ENCODE measurements at places on chromosomes 5 and 9.

GRCh38 chr9:113215132-113215531 lies 5.9 kb downstream of the FKBP15 start:
- no peak for DNase-seq

GRCh38 chr5:485946-486491 lies 38.2 kb downstream of the SLC9A3 start:
- DNase-seq = no peak

GRCh38 chr5:97009212-97009898 lies 73.5 kb downstream of the LNPEP start:
- no peak for DNase-seq

GRCh38 chr5:56480705-56481427 lies 247.7 kb upstream of the ANKRD55 start:
- DNase-seq = peak; percentile 47

DNA sequence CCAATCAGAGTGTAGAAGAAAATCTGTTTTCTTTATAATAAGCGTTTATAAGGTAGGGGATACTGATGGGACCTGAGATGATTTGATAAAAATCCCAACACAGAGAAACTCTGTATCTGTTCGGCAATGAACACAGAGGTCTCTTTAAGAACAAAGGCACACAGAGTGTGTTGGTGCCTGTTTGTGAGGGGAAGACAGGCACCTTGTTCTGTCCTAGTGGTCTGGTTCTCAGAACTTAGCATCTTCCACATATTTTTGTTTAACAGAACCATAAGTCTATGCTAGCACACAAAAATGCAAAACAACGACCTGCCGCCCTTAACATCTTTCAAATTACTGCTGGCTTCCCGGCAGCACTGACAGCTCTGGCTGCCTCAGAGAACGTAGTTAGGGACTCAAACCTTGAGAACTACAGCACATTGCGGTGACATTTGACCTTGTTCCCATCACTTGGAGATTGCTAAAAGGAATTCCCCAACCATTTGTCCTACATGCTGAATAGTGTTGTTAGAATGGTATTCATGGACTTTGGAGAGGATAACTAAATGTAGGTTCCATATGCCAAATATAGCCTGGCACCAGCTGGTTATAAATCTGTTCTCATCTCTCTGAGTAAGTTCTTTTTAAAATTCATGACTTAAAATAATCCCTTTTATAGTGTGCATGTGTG lies 871.7 kb upstream of the TYRP1 start:
- DNase-seq = no peak

GRCh38 chr5:119878712-119879111 lies 249.4 kb downstream of the FAM170A start:
- no peak for DNase-seq

DNA sequence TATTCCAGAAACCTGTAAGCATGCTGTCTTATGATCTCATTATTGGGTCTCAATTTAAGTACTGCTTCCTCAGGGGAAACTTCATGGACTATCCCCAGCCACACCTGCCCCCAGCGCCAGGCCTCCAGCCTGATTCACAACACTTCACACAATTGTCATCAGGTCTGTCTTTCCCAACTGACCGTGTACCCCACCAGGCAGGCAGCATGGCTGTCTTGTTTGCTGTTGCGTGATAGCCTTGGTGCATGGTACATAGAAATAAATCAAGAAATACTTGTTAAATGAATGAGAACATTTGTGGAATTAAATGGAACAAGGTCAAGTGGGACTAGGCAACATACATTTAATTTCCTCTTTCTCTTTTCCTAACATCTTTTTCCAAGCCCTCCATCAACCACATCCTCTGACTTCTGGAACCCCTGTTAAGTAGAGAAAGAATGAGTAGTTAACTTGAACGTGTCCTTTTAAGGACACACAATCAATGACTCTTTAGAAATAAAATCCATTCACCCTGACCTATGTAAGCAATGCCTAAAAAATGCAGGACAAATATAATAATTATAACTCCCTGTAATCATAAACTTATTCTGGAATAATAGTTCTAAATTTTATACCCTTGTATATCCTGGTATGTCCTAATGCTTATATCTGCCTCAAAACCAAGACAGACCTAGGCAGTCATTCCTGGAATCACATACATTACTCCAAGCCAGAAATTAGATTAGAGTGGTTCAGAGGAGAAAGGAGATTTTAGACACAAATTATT lies 17.2 kb upstream of the THG1L start:
- no peak for DNase-seq

DNA sequence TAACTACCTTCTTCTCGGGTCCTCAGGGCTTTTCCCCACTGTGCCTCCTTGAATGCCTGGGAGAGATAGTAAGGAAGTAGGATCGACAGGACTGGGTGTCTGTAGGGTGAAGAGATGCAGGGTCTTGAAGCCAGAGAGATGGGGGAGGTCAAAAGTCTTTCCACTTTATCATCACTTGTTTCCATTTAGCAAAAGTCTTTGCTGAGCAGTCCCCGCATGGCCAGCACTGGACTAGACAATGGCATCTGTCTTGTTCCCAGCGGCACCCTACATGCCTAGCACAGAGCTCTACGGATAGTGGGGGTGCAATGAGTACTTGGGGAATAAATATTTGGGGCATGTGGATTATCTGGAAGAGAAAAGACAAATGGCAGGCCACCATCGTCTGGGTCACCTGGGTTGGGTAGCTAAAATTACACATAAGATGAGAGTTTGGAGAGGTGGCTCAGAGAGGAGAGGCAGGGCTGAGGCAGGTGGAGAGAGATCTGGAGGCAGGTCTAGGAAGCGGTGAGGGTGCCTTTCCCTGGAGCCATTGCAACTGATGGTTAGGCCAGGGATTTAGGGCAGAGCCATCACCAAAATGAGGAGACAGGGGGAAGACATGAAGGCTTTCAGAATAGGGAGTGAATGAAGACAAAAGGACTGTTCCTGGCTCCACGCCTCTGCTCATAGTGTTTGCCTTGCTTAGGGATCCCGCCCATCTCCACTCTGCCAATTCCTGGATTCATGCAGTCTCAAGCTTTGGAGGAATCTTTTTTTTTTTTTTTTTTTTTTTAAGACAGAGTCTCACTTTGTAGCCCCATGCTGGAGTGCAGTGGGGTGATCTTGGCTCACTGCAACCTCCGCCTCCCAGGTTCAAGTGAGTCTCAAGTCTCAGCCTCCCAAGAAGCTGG lies 250.8 kb upstream of the KLF4 start:
- DNase-seq = no peak

- DNase-seq = no peak
Measured at GRCh38 chr9:98854266-98854665, 46.8 kb downstream of the GALNT12 start.

- DNase-seq = no peak
Measured at GRCh38 chr5:104367978-104368377, 805.4 kb upstream of the NUDT12 start.

DNA sequence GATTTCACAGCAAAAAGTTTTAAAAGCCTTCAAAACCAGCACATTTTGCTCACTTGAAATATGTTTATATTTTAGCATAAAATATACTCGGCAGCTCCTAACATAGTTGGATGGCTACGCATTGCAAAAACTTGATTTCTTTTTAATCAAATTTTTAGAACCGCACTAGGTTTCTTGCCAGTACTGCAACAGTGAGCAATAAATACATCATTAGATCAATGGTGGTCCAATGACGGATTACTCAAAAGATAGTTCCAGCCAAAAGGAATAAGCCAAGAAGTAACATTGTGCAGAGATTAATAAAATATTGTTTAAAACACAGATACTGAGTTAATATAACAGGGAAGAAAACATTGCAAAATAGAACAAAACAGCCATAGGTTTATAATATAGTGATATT lies 5.5 kb downstream of the MARCHF3 start:
- no peak for DNase-seq

DNA sequence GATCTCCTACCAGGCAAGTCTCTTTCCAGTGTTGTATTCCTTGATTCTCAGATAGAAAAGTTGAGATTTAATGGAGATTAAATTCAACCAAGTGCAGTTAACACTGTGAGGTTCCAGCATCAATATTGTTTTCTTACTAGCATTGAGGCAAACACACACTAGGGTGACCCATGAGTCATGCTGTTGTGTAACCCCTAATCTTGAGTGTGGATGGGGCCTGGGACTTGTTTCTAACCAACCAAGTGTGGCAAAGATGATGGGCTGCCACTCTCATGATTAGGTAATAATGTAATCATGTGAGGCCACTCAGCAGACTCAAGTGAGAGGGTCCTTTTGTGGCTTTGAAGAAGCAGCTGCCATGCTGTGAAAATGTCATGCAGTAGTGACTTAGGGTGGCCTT lies 394.2 kb downstream of the IRX2 start:
- no peak for DNase-seq

GRCh38 chr9:80554301-80554700 lies 982.5 kb downstream of the TLE4 start:
- no peak for DNase-seq

GRCh38 chr5:41305056-41305455 lies 91.7 kb upstream of the C6 start:
- no peak for DNase-seq

GRCh38 chr5:99878830-99879229 lies 656.3 kb upstream of the FAM174A start:
- no peak for DNase-seq

DNA sequence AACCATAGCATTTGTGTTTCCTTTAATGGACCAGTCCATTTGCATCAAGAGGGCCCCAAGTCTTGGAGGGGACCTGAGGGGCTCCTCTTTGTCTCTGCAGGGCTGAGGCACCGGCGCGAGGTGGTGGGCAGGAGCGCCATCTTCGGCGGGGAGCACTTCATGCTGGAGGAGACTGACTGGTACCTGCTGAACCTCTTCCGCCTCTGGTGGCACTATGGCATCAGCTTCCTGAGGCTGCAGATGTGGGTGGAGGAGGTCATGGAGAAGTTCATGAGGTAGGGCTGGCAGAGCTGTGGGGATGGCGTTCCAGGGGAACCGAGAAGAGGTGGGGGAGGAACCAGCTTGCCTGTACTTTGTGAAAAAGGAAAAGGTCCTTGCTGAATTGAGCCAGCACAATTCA lies 6.1 kb downstream of the PCYOX1L start:
- no peak for DNase-seq

DNA sequence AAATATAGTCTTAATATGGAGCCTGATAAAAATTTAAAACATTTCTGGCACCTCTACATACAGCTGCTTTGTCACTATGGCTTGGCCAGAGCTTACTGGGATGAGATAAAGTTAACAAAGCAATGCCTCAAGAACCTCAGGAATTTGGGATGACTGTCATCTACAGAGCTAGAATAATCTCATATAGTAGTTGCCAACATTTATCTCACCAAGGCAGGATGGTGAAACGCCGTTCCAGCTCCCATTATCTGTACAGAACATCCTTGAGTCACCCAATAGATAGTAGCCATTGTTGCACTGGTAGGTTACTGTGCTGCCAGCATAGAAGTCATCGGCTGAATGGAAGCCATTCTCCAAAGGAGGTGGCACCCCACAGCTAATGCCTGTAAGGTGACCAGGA lies 94.6 kb upstream of the TXNDC8 start:
- no peak for DNase-seq

DNA sequence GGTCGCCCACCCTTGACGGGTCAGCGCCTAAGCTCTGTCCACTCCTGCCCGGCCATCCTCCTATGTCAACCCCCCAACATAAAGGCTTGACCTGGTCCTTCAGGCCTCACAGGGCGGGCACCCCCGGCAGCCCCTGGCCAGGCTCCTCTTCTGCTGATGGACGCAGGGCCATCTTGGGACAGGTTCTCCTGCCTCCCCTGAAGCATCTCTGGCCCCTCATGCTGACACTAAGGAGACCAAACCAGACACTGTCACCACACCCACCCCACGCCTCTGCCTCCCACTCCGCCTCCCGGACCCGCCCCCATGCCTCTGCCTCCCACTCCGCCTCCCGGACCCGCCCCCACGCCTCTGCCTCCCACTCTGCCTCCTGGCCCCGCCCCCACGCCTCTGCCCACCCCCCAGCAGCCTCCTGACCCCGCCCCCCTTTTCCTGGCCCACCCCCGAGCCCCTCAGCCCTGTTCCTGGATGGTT lies 6.8 kb downstream of the OBP2A start:
- DNase-seq = peak; percentile 63

DNA sequence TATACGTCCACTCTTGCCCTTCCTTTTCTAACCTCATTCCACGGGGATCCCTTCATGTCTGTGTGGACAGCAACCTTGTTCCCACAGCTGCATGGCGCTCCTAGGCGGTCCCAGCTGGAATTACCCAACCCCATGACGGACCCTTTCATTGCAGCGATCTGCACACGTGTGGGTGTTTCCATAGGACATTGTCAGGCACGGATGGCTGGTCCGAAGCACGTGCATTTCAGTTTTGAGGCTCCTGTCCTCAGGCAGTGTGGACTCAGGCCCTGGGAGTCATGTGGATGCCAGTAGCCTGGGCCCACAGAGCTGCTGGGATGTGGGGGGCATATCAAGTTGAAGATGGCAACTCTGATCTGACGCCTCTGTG lies 15.0 kb downstream of the CARD19 start:
- DNase-seq = no peak

- DNase-seq = no peak
Measured at GRCh38 chr9:36486329-36486932, 86.3 kb upstream of the MELK start.

GRCh38 chr9:126510564-126510963 lies 103.2 kb upstream of the LMX1B start:
- DNase-seq = no peak

- DNase-seq = no peak
Measured at GRCh38 chr9:114499528-114499927, 5.7 kb downstream of the WHRN start.

DNA sequence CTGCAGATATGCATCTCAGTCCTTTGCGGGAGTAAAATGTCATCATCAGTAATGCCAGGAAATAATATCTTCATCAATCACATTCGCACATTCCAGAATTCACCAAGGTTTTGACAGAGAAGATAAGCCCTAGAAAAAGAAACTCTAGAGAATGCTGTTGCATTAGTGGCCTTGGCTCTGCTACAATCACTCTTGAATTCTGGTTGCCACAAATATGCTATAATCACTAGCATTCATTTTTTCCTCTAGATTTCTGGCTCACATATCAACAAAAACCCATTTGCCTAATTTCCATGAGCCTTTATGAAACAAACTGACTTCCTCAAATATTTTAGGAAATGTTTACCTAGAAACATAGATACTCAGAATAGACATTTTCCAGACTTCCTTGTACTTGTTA lies 653.4 kb downstream of the ANXA1 start:
- DNase-seq = no peak

GRCh38 chr5:163342306-163342705 lies 95.1 kb upstream of the CCNG1 start:
- DNase-seq = no peak

DNA sequence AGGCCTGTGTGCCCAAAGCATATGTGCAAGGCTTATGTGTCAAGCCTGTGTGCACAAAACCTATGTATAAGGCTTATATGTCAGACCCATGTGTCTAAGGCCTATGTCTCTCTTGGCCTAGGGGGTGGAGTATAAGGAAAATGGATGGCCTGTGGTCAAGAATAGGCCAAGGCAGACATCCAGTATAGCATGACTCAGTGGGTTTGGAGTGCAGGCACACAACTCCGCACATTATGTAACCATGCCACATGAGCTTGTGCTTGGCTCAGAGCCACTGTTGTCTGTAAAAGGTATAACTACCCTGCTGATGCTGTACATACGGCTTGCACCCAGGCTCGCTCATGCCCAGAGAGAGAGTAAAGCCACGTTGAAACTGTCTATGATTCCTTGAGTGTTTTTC lies 626.4 kb upstream of the NUDT12 start:
- DNase-seq = no peak

Data from H9 (cell line).